ENCODE measurements at places on chromosomes 2 and 18. TPM values are rescaled to one million over a fixed set of nuclear protein-coding genes. Genes with fewer than 3 reads are reported as not detected.

GRCh38 chr2:234840336-234840735 is 111.5 kb upstream of the SH3BP4 start:
- no peak for DNase-seq

VSNL1 gene
- 1.7 TPM for total RNA-seq

DNA sequence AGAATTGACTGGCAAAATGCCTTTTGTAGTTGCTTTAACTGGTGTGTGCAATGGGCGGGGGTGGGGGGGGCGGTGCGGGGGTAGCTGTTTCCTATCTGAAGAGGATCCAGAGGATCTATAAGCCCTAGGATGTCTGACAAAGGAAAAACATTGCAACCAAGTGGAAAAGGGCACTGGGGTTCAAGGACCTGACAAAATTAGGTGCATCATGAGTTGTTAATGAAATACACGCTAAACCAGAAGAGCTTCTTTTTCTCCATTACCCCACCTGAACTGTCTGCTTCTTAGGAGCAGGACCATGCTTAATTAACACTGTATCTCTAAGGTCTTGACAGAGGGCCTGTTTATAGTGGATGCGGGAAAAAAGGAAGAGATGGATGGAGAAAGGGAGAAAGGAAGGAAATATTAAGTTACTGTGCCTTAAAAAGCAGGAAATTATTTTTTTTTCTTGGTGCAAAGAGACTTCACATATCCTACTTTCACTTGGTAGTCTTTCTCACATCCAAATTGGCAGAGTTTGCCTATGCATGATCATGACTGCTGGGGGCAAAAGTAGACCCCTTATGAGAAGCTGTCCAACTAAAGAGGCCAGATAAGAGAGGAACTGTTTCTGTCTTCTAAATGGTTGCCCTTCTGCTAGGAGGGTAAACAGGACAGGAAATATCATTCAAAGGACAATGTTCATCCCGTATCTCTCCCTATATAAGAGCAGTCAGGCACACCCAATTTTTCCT is 4.6 kb downstream of the RND3 start:
- DNase-seq, result no peak

- DNase-seq, result no peak
These were observed 515.4 kb upstream of the SOX11 start for GRCh38 chr2:5176764-5177163.

- DNase-seq, result no peak
These were observed 96.6 kb upstream of the CTDP1 start for GRCh38 chr18:79582978-79583377.

CLEC4F gene
- total RNA-seq, result not detected

WNT10A gene
- not detected for total RNA-seq
